Stimulated activated CD4-positive, alpha-beta T cell treated with anti-CD3 and anti-CD28 coated beads, Interleukin-4, amount 100 ng/mL, for 4 hours (primary cell): ENCODE measurements at places on chromosomes 3 and 15.

GRCh38 chr15:53312707-53313106 lies 446.8 kb downstream of the WDR72 start:
- DNase-seq, result no peak

- no peak for DNase-seq
Observed at GRCh38 chr3:142509079-142509478, 61.2 kb upstream of the XRN1 start.

GRCh38 chr3:124381575-124382333 lies 348.5 kb upstream of the UMPS start:
- DNase-seq, result no peak

DNA sequence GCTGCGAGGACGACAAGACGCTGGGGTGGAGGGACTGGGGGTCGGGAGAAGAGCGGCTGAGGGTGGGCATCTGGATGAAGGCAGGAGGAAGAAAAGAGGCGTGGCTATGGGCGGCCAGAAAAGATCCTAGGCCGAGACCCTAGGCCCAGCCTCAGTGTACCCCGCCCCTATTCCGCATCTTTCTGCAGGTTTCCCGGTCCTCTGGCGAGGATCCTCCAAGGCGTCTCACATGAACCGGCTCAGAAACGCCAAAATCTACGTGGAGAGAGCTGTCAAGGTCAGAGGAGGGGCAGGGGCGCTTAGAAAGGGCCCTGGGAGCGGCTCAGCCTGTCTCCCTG lies 340 bp downstream of the TTLL3 start:
- DNase-seq, result no peak

DNA sequence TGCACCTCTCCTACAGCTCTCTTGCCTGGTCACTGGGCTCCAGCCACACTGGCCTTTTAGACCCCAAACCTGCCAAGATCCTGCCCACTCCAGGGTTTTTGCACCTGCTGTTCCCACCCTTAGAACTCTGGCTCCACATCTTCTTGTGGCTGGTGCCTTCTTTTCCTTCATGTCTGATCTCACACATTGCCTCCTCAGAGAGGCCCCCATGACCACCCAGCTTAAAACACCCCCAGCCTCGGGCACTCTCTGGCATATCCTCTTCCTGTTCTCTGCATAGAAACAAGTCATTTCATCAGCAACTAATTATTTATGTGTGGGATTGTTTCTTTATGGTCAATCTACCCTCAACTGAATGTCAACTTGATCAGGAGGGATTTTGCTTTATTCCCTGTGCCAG lies 14.0 kb upstream of the AMOTL2 start:
- no peak for DNase-seq

DNA sequence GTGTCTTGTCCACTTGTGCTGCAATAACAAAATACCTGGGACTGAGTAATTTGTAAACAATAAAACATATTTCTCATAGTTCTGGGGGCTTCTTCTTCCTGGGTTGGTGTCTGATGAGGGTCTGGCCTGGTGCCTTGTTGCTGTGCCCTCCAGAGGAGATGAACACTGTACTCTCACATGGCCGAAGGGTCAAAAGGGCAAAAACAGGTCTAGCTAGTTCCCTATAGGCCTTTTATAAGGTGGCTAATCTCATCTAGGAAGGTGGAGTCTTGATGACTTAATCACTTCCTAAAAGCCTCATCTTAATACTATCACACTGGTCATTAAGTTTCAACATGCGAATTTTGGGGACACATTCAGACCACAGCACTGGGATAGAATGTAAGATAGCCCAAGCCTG lies 228.4 kb downstream of the TLE3 start:
- DNase-seq, result no peak

DNA sequence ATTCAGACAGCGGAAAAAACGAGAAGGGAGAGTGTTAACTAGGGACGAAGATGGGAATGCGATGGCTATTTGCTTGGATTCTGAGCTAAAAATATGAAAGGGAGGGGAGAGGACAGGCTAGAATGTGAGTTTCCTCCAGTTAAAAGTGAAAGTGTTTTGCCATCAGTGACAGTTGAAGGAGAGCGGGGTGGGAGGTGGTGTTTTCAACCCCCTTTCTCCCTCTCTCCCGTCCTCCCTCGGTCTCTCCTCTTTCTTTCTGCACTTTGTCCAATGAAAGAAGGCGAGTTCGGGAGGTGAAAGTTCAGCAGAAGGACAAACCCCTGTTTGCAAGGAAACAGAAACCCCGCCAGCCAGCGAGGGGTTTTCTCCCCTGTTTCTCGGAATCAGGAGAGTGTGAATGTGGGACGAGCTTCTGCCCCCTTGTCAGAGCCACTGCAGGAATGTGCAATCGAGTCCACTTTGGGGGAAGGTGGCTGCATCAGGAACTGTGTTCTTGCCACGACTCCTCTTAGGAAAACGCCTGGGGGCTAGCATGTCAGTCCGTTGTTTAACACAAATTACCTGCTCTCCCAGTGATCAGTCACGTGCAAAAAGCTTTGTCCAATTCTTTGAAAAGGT lies 975 bp upstream of the FOXP1 start:
- DNase-seq, result peak; percentile 57

GRCh38 chr3:106347350-106347749 lies 478.5 kb upstream of the CBLB start:
- DNase-seq, result no peak

DNA sequence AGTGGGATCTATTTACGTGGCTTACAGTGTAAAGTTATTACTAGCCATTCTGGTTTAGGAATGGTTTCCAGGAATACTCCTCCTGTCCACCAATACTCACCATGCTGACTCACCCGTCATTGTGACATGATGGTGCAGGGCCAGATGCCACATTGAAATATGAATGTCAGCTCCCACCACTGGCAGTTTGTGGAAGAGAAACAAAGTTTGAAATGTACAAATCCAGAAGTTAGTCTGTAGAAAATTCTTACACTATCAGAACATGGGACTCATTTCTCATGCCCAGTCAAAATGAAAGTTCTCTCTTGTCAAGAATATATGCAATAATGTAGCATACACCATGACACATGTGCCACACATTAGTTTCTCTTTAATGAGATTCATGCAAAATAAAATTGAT lies 14.4 kb upstream of the TSPAN3 start:
- DNase-seq, result no peak

- DNase-seq, result no peak
Observed at GRCh38 chr15:34993412-34993811, 5.3 kb upstream of the ZNF770 start.

- no peak for DNase-seq
Observed at GRCh38 chr3:27625864-27626263, 96.3 kb downstream of the EOMES start.

DNA sequence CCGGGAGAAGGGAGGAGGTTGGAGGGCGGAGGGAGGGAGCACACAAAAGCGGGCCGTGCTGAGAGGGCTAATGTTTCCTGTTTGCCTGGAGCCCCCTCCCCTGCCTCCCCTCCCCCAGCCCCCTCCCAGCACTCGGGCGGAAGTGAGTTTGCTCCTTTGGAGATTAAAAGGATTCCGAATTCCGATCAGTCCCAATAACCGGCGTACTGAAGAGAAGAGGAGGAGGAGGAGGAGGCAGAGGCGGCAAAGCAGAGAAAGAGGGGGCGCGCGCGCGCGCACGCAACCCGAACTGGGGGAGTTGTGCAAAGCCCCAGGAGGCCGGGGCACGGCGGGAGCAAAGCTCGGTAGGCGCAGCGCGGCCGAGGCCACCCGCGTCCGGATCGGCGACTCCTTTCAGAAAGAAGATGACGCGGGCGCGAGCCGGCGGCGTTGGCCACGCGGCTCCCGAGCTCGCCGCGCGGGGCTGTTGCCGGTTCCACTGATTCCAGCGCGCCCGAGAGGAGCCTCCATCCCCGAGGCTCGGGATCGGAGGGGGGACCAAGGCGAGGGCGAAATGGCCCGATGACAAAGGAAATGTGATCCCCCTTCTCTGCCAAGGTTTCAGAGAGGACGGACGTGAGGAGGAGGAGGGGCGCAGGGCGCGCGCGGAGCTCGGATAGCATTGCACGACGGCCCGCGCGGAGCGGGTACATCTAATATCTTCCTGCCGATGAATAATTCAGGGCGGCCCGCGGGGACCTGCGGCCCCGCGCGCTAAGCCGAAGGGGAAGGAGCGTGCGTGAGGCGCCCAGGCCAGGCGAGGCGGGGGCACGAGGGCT lies 1.1 kb upstream of the TRIM71 start:
- DNase-seq, result peak; percentile 20

GRCh38 chr15:56582785-56583184 lies 117.8 kb upstream of the MNS1 start:
- DNase-seq, result no peak

DNA sequence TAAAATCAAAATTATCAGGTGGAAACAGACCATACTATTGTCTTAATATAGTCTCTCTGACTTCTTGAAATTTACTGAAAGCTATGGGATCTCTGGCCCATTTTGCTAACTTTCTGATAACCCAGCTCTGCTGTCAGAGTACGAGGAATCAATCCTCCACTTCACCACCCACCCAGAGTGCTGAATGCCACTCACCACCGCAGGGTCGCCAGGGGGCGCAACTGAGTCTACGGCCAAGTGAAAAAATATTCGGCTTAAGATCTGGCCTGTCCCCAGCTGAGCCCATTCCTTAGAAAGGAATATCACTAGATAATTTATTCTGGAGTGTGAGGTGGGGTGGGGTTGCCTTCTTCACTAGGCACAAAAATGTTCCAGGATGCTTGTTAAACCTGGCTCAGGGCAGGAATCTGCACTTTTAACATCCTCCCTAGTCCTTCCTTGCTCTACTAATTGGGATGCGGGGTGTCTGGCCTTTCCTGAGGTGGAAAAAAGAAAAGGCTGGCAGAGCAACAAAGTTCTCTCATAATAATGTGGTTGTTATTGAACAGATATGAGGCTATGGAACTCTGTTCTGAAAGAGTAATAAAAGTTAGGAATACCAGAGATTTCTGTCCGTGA lies 520.6 kb downstream of the MFSD1 start:
- DNase-seq, result no peak

DNA sequence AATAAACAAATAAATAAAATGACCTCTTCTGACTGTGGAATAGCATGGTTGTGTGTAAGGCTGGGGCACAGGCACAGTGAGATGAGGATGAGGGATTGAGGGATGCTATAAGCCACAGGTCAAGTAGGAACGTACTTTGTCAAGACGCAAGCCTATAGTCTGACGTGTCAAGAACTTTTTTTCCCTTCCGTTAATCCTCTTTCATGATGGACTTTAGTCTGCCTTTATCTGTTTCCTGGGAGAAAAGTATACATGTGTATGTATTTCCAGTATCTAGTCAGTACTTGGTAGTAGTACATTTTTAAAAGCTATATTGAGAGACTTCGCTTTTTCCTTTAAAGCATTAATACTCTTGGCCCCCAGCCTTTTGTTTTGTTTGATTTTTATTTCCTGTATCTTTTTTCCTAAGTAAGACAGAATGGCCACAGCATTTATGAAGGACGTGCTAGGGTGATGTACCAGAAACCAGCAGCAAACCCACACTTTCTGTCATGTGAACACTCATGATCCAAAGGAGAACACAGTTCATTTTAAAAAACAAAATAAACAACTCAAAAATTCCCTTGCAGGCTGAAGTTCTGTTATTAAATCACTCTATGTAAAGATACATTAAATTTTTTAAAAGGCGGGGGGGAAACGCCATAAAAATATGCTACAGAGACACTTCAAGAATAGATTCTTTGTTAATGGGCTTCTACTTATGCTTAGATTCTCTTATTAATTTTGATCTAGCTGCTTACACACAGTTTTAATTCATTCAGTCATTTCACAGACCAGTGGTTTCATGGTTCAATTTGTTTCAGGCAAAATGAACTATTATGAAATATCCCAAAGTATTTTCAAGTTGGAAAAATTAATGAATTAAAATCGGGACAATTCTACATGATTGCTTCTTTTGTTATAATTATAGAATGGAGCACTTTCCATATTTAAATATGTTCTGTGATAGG lies 114.7 kb downstream of the SNRK start:
- DNase-seq, result no peak

DNA sequence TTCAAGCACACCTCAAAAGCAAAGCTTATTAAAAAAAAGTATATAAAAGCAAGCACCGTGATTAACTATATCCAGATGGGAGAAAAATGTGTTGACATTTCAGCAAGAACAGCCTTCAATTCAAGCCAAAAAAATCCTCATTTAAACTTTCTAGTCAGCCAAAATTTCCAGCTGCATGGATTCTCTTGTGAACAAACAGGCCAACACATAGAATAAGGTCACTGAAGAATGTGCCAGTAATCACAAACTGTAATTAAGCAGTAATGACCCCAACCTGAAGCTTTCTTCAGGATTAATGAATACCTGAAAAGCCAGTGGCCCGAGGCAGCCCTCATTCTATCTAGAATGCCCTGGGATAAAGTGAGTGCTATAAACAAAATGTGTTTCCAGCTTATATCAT lies 130.7 kb upstream of the KCNMB2 start:
- no peak for DNase-seq
